Islet precursor cell (in vitro differentiated cells): ENCODE measurements at places on chromosomes 2 and 18.
A peak's percentile ranks its signal among the peaks of the same experiment; 100 is the strongest.

DNA sequence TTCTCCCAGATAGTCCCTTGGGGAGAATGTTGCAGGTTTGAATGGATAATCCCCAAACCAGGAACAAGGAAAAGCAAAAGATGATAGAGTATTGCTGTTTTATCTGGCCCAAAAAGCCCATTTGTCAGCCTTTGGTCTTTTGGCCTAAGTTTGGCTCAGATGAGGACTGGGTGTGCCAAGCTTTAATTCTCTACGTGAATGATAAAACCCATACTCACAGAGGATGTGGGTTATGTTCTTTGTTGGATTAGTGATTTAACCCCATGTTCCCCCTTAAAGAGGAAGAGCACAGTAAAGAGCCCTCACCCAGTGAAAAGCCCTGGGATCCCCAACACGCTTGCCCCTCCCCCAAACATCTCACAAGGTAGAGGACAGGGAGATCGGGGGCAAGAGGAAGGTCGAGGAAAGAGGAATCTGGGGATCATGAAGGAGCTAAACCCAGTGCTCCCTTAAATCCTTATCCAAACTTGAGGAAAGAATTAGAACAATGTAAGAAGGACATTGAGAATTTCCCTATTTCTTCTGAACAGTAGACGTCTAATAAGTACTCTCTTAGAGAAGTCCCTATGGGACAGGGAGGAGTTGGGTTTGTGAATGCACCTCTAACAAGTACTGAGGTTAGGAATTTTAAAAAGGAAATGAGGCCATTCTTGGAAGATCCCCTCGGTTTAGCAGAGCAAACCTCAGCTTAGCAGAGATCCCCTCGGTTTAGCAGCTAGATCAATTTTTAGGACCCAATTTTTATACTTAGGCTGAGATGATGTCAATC, 105.0 kb downstream of the HIBCH start:
- DNase-seq, result no peak

DNA sequence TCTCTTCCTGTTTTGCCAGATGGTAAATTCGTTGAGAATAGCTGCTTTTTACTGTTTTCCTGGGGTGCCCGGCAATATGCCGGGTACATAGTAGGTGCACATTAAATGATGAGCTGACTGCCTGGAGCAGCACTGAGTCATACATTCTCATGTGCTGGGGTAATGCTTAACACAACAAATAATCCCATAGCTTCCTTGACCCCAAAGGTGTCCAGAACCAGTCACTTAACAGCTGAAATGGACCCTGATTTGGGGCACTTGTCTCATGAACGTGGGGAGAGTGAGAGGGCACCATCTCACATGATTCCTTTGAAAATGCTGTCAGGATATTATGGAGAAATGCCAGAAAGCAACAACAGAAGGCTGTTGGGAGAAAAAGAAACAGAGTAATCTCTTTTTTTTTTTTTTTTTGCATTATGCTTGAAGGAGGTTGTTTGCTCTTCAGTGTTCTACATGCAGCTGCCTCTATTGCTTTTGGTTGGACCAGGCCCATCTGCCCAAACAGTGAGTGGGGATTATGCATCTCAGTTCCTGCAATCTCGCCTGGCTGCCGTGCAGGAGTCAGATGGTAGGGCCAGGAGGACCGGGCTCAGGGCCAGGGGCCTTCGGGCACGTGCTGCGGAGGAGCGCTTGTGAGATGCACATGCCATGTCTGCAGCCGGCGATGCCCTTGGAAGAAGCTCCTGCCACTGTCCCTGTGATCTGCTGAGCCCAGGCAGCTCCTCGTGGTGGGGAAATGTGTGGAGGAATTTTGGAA, 162.1 kb downstream of the SH3RF3 start:
- no peak for DNase-seq

DNA sequence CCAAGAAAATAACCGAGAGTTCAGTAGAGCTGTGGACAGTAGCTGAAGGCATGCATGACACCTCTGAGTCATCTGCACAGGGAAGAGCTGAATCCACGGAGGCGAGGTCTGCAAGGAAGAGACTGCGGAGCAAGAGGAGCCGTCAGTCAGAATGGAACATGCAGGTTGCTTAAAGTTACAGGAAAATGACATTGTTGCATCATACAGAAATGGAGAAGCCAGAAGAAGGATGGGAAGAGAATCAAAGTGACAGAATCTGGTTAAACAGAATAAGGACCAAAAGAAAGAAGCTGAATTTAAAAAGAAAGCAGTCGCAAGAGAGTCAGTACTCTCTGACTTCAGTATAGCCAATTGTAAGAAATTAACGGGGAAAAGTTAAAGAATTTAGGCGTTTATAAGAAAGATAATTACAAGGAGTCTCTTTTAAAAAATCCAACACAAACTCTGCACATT, 533.8 kb downstream of the ADCYAP1 start:
- peak; percentile 60 for DNase-seq

- DNase-seq, result no peak
These were observed 177.1 kb downstream of the EIPR1 start for GRCh38 chr2:3200420-3200939.

DNA sequence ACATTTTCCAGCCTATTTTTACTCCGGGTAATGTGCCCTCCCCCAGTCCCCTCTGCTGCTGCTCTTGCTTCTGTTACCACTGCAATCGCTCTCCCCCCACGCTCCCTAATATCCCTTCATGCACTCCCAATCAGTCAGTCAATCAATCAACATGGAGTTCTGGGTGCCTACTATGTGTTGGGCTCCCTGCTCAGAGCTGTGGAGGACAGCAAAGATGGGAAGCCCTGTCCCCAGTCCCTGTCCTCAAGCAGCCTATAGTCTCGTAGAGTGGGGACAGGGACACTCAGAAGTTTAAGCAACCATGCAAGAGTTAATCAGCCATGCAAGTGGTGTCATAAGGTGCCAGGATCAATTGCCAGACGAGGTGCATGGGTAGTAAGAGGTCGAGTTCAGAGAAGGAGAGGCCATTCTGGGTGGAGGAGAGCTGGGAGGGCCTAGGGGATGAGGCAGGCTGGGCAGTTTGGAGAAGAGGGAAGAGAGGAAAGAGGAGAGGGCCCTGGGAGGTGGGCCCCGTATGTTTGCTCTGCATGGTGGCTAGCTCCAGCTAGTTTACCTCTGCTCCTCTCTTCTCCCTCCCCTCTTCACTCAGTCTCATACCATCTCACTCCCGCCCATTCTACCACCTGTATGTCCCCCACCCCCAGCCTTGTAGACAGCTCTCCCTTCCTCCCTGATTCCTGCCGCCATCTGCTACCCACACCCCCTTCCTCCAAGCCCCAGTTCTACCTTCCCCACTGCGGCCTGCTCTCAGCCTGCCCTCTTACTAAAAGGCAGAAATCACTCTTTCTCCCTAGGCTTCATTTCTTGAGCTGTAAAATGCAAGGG, 3.9 kb downstream of the ASIC4 start:
- DNase-seq, result no peak

DNA sequence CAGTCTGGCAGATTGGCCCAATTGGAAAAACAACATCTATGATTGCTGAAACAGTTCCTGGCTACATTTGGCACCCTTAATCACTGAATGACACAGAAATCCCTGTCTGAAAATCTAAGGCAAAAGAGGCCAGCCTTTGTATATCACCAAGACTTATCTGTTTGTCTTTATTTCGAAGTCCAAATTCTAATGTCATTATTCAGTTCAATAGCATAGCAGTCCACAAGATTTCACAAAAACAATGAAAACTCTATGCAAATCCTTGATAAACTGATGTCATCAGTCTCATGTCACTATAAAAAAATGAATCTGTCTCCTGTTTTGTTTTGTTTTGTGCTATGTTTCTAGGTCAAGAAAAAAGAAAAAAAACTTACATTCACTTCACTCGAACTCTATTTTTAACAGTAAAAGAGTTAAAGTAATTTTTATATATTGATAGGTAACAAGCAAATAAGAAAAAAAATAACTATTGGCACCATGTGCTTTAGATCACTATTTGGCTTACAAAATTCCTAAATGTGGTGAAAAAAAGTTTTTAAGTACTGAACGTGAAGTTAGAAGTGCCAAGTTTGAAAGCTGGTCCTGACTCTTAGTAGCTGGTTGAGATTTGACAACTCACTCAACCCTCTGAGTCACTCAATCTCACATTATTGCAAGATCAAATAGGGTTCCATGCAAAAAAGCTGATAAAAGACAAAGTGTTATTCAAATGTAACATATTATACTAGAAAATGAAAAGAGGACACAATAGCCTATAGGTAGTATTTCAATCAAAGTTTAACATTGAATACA, 359.3 kb downstream of the IRS1 start:
- DNase-seq, result no peak

DNA sequence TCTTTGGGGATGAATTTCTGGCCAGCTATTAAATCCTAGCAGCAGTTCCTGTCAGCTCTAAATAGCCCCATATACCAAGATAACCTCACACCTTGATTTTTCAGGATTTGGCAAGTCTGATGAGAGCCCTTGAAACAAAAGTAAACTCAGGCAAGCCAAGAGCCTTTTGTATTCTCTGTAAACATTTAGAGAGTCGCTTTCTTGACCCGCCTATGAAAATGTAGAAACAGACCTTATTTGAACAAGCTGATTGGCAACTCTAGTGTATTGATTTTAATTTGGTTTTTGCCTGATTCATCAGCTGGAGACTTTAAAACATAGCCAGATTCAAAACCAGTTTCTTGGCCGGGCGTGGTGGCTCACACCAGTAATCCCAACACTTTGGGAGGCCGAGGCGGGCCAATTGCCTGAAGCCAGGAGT, 43.4 kb downstream of the CABLES1 start:
- DNase-seq, result no peak

GRCh38 chr2:224957540-224958461, 84.5 kb downstream of the DOCK10 start:
- DNase-seq, result no peak

- DNase-seq, result no peak
These were observed 20.2 kb downstream of the ZCCHC2 start for GRCh38 chr18:62543021-62543420.

DNA sequence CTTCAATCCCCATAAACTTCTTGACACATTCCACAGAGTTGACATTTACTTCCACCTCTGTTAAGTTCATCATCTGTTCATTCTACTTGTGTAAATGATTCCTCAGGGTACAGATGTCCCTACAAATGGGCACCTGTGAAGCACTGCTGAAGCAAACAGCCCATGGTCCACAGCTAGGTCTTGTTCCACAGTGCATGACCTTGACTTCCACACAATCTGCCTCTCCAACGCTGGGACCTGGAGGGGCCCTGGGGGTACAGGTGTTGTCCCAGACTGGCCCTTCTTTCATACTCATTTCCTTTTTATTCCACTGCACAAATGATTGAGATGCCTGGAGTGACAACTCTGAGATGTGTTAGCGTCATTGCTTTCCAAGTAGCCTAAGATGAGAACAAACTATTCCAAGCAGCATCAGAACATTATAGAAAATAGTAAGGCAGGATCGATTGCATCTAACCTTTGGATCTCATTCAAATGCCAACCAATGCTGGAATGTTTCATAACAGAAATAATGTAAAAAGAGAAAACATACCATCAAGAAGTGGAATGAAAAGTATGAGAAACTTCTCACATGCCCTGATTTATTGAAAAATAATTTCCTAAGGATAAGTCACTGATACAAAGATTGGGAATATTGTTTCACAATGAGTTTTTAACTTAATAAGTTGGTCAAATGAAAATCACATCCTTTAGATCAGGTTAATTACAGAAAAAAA, 31.2 kb downstream of the PIEZO2 start:
- no peak for DNase-seq

GRCh38 chr18:9387891-9388290, 53.3 kb downstream of the TWSG1 start:
- DNase-seq, result no peak

- DNase-seq, result no peak
These were observed 7.8 kb downstream of the AGBL5 start for GRCh38 chr2:27059141-27059820.

GRCh38 chr2:223357076-223357475, 245.1 kb downstream of the SCG2 start:
- DNase-seq, result no peak

GRCh38 chr2:112050316-112050715, 4.8 kb upstream of the TMEM87B start:
- DNase-seq, result no peak

DNA sequence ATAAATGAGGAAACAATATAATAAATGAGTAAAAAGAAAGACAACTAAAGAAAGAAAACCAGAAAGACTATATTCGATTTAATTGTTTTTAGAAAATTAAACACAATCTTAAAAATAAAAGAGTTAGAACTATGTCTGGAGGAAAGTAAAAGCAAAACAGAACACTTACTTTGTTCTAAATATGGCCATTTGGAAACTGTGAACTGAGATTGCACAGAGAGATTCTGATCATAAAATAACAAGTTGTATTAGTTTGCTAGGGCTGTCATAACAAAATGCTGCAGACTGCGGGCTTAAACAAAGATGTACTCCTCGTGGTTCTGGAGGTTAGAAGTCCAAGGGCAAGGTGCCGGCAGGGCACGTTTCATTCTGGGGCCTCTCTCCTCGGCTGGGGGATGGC, 128.1 kb upstream of the AQP4 start:
- no peak for DNase-seq

DNA sequence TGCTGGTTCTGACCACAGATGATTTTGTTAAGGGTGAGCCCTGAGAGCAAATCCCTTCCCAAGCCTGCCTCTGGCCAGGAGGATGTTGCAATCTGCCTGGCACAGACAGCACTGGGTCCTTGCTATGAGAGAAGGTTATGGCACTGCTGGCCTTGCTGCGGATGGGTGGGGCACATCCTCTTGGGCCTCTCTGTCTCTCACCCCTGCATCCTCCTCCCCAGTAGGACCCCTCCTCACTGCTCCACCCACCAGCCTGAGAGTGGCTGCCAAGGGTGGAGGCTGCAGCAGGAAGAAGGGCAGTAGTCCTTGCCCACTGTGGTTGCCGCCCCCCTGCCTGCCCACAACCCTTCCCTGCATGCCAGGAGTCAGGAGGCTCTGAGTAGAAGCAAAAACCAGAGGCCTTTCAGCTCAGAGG, 180.9 kb downstream of the ZBTB7C start:
- no peak for DNase-seq

DNA sequence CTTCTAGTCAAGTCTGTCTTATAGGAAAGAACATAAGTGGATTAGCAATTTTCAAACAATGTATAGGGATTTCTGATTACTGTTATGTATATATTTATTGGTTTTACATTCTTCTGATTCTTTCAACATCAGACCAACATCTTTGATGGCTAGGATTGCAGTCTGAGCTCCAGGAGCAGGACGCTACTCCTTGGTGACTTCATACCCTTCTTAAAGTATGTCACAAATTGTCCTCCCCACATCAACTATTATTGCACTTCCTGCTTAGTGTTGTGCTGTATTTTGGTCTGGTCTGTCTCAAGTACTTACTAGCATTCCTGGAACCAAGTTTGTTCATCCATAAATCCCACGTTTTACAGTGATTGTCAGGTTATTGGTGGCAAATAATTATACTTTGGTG, 49.0 kb downstream of the MAP2 start:
- peak; percentile 54 for DNase-seq

DNA sequence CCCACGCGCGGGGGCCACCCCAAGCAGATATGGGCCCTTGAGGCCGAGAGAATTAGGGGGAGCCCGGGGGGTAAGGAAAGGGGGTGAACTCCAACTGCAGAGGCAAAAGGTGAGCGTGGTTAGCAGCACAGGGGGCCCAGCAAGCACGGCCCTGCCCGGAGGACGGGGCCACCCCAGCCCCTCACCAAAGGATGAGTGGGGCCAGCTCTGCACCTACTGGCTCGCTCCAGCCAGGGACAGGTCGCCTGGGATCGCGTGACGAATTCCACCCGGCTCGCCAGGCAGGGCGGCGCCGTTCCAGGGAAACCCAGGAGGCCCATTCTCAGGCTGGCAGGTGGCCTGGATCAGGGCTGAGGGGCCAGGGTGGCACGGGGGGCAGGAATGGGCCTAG, 38.6 kb downstream of the BIN1 start:
- no peak for DNase-seq
